ENCODE measurements at places on chromosomes 16 and 17. TPM values are rescaled to one million over a fixed set of nuclear protein-coding genes. Genes with fewer than 3 reads are reported as not detected.

DNA sequence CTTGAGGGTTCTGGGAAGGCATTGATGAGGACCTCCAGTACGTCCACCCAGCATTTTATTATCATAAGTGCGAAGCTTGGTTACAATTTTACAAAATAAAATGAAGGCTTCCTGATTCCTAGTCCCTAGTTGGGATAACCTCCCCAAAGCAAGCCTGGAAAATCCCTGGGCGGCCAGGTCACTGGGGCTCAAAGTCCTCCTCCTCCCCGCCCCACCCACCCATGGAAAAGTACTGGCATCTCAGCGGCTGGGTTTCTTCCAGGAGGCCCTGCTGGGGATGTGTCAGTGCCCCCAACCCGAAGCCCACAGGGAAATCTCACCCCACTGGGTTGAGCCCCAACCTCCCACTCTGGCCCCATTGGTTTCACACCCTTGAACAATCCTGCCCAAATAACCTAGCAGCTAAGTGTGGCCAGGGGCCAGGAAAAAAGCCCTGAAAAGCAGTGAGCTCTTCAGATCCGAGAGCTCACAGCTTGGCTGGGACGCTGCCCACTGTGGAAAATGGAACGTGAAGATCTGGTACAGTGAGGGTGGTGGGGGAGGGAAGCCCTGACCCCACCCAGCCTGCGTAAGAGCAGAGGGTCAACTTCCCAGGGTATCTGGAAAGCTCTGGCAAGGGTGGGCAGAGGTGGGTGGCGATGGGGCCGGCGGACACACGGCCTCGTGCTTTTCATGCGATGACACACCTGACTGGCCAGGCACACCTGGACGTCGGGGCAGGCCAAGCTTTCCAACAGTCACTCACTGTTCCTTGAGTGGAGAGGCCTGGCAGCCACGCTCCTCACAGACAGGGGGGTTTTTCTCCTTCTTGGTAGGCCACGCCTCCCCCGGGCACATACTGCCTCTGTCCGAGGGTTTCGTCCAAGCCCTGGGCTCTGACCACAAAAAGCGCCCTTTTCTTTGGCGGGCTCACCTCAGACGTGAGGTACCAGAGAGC, 324.5 kb downstream of the SOX9 start:
- H3K27ac ChIP-seq: no peak overlapping the region
- H3K27me3 ChIP-seq: no peaks in the 10 kb centered on the region
- no peaks in the 10 kb centered on the region for H3K4me1 ChIP-seq
- no peak overlapping the region for H3K4me3 ChIP-seq

DNA sequence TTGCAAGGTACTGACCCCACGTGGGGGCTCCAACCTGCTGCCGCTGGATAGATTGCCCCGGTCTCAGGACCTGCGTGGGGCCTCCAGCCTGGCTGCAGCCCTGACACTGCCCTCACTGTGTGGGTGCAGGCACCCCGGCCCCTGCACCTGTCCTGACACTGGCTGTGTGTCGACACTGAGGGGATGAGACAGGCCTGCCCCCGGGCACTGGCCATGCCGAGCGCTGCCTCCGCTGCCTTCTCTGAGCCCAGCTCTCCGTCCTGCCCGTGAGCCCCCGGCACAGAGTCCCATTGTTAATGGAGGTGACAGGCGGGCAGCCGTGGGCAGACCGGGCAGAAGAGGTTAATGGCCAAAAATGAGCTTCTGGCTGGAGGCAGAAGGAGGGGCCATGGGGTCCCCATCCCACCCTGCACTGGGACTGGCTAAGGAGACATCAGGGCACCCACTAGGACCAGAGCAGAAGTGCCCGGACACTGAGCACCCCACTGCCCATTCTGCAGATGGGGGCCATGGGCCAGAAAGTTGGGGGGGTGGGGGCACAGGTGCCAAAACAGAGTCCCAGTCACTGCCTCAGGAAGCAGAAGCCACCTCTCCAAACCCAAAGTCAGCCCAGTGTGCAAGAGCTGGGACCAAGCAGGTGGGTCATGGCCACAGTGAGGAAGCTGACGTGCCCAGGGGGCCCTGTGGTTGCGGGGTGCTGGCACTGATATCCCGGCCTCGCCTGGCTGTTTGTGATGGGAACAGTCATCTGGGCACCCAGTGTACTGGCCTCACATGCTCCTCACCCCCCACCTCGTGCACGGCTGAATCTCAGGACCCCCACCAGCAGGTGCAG, 2.5 kb upstream of the PRR35 start:
- no peak overlapping the region for H3K4me3 ChIP-seq
- no peak for DNase-seq
- no peak overlapping the region for H3K27ac ChIP-seq
- H3K36me3 ChIP-seq: peaks cover 14% of the 10 kb centered on the region

- no peak overlapping the region for H3K4me3 ChIP-seq
- H3K36me3 ChIP-seq: peaks cover 45% of the 10 kb centered on the region
- H3K27me3 ChIP-seq: no peaks in the 10 kb centered on the region
- no peak overlapping the region for H3K27ac ChIP-seq
- H3K4me1 ChIP-seq: peaks cover 14% of the 10 kb centered on the region
Measured at GRCh38 chr16:22325598-22326368, 28.6 kb downstream of the POLR3E start.

GRCh38 chr16:35598696-35599332, 2139.4 kb downstream of the TP53TG3F start:
- no peak overlapping the region for H3K4me3 ChIP-seq
- DNase-seq: peak; percentile 74
- H3K4me1 ChIP-seq: no peaks in the 10 kb centered on the region
- H3K36me3 ChIP-seq: no peaks in the 10 kb centered on the region

The APOH gene
- not detected for total RNA-seq

The CCL4L2 gene
- total RNA-seq: 0.80 TPM

GRCh38 chr16:73018821-73019456, 29.0 kb downstream of the ZFHX3 start:
- H3K4me1 ChIP-seq: peaks cover 53% of the 10 kb centered on the region
- H3K27me3 ChIP-seq: no peaks in the 10 kb centered on the region
- peaks cover 4% of the 10 kb centered on the region for H3K36me3 ChIP-seq
- DNase-seq: no peak
- H3K27ac ChIP-seq: peak overlapping the region; percentile 20

DNA sequence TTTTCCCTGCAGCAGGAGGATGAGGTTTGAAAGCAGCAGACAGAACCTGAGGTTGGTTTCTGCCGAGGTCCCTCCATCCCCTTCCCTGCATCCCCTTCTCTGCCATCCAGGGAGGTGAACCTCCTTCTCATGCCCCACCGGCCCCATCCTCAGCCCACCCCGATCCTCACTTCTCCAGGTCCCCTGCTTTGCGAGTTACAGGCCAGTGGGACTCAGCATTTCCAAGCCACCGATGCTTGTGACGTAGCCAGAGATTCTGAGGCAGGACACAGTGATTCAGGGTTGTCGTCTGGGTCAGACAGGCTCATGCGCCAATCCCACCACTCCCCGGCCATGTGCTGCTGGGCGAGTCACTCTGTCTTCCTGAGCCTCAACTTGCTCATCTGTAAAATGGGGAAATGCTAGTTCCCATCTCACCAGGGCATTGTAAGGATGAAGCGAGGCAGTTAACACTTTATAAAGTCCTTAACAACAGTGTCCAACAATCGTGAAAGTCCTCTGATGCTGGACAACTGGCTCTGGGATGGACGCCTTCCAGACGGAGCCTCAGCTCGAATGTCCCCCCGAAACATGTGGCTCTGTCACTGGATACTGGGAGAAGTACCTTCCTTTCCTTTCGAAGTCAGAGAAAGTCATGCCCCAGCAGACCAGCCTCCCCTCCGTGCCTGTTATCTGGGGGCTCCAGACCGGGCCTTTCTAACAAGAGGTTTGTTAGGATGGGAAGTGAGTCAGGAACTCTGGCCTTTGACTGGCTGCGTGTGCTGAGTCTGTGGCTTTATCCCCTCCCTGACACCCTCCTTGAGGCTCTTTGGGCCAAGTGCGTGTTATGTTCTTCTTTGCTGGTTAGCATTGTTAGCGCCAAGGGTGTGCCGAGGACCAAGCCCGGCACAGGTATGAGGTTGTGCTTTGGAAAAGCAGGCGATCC, 21.9 kb downstream of the SEC14L5 start:
- no peaks in the 10 kb centered on the region for H3K27me3 ChIP-seq
- peaks cover 9% of the 10 kb centered on the region for H3K4me1 ChIP-seq
- DNase-seq: no peak
- H3K4me3 ChIP-seq: no peak overlapping the region

DNA sequence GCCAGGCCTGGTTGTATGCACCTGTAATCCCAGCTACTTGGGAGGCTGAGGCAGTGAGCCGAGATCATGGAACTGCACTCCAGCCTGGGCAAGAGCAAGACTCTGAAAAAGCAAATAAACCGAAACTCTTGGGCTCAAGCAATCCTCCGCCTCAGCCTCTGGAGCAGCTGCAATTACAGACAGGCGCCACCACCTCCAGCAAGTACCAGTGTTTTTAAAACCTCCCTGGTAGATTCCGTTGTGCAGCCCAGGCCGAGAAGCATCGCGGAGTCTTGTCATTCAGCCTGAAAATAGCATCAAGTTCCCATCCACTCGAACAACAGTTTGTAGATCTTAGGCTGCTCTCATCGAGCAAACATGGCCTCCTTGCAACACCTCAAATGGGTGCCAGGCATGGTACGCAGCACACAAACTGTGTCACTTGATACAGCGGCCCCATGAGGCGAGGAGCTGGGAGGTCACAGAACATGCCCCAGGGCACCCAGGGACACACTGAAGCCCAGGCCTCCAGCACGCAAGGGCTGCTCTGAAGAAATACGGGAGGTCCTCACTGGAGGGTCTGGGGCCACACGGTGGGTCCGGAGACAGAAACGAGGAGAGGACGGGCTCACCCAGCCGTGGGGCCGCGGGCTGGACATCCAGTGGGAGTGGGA, 18.1 kb downstream of the TMC6 start:
- DNase-seq: no peak
- peaks cover 24% of the 10 kb centered on the region for H3K4me1 ChIP-seq
- no peak overlapping the region for H3K4me3 ChIP-seq
- H3K27ac ChIP-seq: no peak overlapping the region

GRCh38 chr17:67035131-67036083, 8.9 kb upstream of the CACNG1 start:
- H3K36me3 ChIP-seq: no peaks in the 10 kb centered on the region
- DNase-seq: no peak
- no peak overlapping the region for H3K4me3 ChIP-seq
- H3K27me3 ChIP-seq: no peaks in the 10 kb centered on the region
- no peak overlapping the region for H3K27ac ChIP-seq

The PDILT gene
- total RNA-seq: not detected

- H3K27ac ChIP-seq: no peak overlapping the region
- H3K27me3 ChIP-seq: no peaks in the 10 kb centered on the region
- no peaks in the 10 kb centered on the region for H3K4me1 ChIP-seq
- no peaks in the 10 kb centered on the region for H3K36me3 ChIP-seq
Measured at GRCh38 chr17:27180322-27180721, 113.6 kb upstream of the WSB1 start.

GRCh38 chr17:44587339-44587738, 30.1 kb downstream of the FZD2 start:
- no peak overlapping the region for H3K4me3 ChIP-seq
- DNase-seq: no peak
- no peak overlapping the region for H3K27ac ChIP-seq
- H3K36me3 ChIP-seq: no peaks in the 10 kb centered on the region

- peaks cover 58% of the 10 kb centered on the region for H3K4me1 ChIP-seq
- H3K27me3 ChIP-seq: no peaks in the 10 kb centered on the region
- H3K4me3 ChIP-seq: no peak overlapping the region
- H3K27ac ChIP-seq: peak overlapping the region; percentile 84
- peak; percentile 94 for DNase-seq
Measured at GRCh38 chr17:27315322-27315721, 21.4 kb downstream of the WSB1 start.

DNA sequence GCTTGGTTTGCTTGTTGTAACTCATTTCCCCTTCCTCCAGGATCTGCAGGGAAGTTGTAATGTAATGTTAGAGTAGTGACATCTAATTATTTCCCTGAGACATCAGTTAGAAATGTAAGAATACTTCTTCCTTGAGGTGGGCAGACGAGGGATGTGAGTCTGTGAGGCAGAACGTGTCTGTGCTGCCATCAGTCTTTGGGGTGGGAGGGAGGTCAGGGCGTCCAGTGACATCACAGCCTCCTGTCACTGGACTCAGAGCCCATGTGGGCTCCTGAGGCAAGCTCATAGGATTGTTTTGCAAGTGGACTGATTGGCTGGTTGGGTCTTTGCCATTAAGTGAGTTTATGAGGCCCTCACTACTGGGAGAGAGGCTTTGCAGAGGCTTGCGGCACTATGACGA, 188.8 kb downstream of the CCDC182 start:
- H3K27me3 ChIP-seq: no peaks in the 10 kb centered on the region
- DNase-seq: no peak
- H3K36me3 ChIP-seq: no peaks in the 10 kb centered on the region

The DOC2A gene
- not detected for total RNA-seq

- no peak for DNase-seq
- no peak overlapping the region for H3K27ac ChIP-seq
- H3K4me3 ChIP-seq: no peak overlapping the region
- H3K4me1 ChIP-seq: no peaks in the 10 kb centered on the region
Measured at GRCh38 chr17:33302394-33302793, 9.3 kb upstream of the ASIC2 start.

- H3K36me3 ChIP-seq: peaks cover 20% of the 10 kb centered on the region
- peak overlapping the region; percentile 97 for H3K4me3 ChIP-seq
- peaks cover 56% of the 10 kb centered on the region for H3K4me1 ChIP-seq
- no peak for DNase-seq
- H3K27ac ChIP-seq: peak overlapping the region; percentile 95
- H3K27me3 ChIP-seq: no peaks in the 10 kb centered on the region
Measured at GRCh38 chr17:42608305-42609181, 631 bp downstream of the RETREG3 start.

The TCAP gene
- total RNA-seq: 0.99 TPM

The NPW gene
- total RNA-seq: not detected

DNA sequence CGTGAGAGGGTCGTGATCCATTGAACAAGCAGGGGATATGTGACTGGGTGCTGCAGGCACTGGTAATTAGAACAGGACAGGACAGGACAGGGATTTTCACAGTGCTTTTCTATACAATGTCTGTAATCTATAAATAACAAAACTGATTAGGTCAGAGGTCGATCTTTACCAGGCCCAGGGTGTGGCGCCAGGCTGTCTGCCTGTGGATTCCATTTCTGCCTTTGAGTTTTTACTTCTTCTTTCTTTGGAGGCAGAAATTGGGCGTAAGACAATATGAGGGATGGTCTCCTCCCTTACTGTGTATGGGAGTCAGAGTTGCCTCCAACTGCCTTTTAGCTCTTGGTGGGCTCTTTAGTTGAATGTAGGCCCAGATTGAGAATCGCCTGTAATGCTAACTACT, 1.5 kb upstream of the ZNF764 start:
- peaks cover 17% of the 10 kb centered on the region for H3K36me3 ChIP-seq
- DNase-seq: no peak
- no peak overlapping the region for H3K27ac ChIP-seq
- no peaks in the 10 kb centered on the region for H3K27me3 ChIP-seq
- no peak overlapping the region for H3K4me3 ChIP-seq
- peaks cover 44% of the 10 kb centered on the region for H3K4me1 ChIP-seq

DNA sequence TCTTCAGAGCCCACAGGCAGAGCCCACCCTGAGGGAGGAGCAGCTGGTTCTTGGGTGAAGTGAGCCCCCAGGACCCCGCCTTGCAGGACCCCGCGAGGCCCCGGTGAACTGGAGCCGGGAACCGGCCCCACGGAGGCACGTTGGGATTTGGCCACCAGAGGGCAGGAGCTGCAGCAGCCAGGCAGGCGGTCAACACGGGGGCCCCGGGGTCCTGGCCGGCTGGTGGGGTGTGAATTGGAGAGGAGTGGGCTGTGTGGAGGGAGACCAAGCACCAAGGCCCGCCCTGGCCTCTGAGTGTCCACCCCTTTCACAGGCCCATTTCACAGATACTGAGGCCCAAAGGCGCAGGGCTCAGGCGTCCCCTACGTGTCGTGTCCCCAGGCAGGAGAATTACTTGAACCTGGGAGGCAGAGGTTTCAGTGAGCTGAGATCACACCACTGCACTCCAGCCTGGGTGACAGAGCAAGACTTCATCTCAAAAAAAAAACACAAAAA, 2.2 kb downstream of the DPEP1 start:
- H3K4me1 ChIP-seq: no peaks in the 10 kb centered on the region
- no peak for DNase-seq
- H3K36me3 ChIP-seq: no peaks in the 10 kb centered on the region
- no peak overlapping the region for H3K4me3 ChIP-seq
- H3K27ac ChIP-seq: no peak overlapping the region

The NPIPA5 gene
- 12.0 TPM for total RNA-seq
